ENCODE measurements at places on chromosomes 7 and 10.

- no peak for DNase-seq
These were observed 126.4 kb downstream of the CFAP58 start for GRCh38 chr10:104479906-104480593.

DNA sequence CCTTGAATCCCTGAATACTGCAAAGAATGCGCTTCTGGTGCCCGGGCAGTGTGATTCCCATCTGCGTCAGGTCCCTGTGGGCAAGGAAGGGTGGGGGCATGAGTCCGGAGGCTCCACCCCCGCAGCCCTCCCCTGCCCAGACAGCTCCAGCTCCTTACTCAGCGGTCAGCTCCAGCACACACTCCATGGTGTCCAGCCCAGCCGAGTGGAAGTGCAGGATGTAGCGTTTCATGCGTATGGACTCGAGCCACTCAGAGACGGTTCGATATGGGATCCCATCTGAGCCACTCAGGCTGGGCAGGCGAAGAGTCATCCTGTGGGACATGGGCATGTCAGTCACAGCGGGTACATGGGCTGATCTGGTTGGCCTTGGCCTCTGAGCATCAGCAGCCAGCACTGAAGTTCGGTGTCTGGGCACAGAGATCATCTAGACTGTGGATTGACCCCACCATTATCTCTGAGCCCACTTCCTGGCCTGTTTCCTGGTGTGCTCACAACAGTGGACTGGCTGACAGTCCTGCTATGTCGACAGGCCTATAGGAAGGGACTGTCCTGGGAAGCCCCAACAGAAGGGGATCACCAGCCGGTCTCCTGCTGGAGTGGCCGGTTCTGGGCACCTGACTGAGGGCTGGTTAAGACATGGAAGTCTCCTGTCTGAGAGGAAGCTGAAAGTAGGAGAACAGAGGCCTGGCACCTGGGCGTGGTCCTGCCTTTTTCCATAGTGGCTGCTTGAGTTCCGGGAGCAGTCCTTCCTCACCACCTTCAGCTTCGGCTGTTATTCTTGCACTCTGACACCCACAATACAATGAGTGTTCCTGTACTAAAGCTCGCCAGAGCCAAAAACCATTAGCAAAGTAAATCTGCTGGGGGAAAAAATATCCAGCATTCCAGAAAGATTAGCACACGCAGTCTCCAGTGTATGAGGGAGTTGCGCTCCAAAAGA, 10.6 kb downstream of the ZYX start:
- peak; percentile 74 for DNase-seq

DNA sequence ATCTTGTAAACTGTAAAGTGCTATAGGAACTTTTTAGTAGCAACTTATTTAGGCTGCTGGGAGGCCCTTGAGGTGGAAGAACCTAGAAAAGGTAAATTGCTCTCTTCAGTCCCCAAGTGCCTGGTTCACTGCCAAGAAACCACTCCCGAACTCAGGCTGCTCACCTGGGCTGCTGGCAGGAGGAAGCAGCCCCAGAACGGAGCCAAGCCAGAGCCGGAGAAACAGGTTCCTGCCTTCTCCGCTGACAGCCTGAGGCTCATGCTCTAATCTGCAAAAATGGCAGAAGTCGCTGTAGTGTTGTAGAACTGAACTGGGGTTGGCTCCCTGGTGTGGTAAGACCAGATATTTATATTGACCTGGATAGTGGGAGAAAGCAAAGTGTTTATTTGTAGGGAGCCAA, 136.0 kb downstream of the CUL2 start:
- DNase-seq, result no peak

GRCh38 chr7:104775531-104775930, 238.5 kb upstream of the KMT2E start:
- no peak for DNase-seq

- peak; percentile 97 for DNase-seq
These were observed 47.6 kb upstream of the ITGB1 start for GRCh38 chr10:33005322-33006301.

GRCh38 chr10:103055105-103055504, 137.0 kb downstream of the CNNM2 start:
- peak; percentile 22 for DNase-seq

DNA sequence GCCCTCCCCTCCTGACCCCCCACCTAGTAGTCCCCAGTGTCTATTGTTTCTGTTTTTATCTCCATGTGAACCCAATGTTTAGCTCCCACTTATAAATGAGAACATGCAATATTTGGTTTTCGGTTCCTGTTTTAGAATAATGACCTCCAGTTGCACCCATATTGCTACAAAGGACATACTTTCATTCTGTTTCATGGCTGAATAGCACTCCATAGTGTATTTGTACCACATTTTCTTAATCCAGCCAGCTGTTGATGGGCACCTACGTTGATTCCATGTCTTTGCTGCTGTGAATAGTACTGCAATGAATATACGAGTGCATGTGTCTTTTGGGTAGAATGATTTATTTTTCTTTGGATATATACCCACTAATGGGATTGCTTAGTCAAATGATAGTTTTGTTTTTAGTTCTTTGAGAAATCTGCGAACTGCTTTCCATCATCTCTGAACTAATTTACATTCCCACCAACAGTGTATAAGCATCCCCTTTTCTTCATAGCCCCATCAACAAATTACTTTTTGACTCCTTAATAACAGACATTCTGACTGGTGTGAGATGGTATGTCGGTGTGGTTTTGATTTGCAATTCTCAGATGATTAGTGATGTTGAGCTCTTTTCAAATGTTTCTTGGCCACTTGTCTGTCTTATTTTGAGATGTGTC, 128.4 kb upstream of the PHYHIPL start:
- DNase-seq, result no peak

GRCh38 chr7:28871631-28872030, 86.5 kb downstream of the TRIL start:
- no peak for DNase-seq

- no peak for DNase-seq
These were observed 88.7 kb downstream of the ADARB2 start for GRCh38 chr10:1648648-1649047.

GRCh38 chr7:129643550-129644170, 32.1 kb downstream of the NRF1 start:
- DNase-seq, result no peak

GRCh38 chr10:47262606-47263533, 37.1 kb upstream of the GDF10 start:
- DNase-seq, result peak; percentile 82

DNA sequence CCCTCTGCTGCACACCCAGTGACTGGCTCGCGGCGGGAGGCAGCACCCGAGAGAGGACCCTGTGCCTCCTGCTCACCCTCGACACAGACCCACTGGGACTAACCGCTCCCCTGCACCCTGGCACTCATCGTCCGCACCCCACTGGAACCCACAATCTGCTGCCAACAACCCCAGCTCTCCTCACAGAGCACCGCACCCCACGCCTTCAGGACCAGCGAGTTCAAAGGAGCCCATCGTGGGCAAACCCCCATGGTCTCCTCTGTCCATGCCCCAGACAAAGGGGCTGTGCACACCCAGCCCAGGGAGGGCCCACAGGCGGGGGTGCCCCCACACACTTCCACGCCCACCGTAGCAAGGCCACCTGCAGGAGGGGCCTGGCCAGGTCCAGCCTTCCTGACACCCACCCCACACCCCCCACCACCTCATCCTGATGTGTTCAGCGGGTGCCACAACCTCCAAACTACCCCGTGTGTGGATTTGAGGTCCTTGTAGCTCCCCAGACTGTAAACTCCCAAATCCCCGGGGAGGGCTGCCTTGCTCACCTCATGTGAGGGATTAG, 14.0 kb downstream of the RASGEF1A start:
- DNase-seq, result no peak

DNA sequence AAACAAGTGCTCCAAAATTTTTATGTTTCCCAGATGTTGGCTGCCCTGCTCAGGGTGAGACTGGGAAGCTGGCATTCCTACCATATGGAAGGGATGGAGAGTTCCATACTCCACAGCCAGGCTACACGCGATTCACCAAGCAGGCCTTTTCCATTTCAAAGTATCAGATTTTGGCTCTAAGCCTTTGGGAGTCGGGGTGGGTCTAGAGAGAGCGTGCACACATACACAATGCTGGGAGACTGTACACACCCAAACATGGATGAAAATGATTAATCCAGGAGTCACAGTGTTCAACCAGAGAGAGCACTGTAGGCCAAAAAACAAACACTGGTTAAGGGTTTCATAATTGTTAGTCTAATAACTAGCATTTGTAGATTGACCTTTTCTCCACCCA, 295.0 kb downstream of the BICC1 start:
- DNase-seq, result peak; percentile 43

- DNase-seq, result no peak
These were observed 41.7 kb downstream of the HIPK2 start for GRCh38 chr7:139735912-139736595.

GRCh38 chr10:131569851-131570715, 258.6 kb upstream of the TCERG1L start:
- no peak for DNase-seq

DNA sequence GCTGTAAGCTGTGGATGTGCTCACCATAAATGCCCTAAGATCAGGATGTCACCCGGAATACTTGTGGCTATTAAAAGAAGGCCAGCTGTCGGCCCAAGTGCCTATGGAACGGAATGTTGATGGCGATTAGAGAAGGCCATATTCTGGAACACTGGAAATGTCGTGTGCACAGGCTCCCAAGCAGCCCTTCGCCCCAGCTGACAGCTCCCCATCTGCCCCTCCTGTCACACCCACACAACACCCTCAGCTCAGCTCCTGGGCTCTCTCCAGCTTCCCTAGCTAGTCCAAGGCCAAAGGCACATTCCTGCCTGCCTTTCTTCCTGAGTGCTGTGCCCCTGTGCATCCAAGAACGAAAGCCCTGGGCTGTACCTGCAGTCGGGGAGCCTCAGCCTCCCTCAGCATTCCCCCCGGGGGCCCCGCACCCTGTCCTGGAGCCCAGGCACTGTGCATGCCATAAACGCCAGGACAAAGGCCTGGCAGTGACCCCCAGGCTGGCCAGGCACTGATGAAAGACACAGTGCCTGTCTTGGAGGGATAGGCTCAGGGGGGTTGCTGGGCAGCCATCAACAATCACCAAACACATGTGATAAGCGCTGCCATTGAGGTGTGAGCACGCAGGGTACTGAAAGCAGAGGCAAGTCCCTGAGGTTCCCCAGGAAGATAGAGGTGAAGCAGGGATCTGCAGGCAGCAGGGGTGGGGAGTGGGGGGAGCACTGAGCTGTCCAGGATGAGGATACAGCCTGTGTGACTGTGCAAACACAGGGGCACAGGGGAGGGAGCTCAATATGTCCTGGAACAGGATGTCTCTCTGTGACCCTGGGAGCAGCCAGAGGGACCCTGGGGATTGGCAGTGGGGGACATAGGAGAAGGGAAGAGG, 3.7 kb upstream of the LDB3 start:
- no peak for DNase-seq

DNA sequence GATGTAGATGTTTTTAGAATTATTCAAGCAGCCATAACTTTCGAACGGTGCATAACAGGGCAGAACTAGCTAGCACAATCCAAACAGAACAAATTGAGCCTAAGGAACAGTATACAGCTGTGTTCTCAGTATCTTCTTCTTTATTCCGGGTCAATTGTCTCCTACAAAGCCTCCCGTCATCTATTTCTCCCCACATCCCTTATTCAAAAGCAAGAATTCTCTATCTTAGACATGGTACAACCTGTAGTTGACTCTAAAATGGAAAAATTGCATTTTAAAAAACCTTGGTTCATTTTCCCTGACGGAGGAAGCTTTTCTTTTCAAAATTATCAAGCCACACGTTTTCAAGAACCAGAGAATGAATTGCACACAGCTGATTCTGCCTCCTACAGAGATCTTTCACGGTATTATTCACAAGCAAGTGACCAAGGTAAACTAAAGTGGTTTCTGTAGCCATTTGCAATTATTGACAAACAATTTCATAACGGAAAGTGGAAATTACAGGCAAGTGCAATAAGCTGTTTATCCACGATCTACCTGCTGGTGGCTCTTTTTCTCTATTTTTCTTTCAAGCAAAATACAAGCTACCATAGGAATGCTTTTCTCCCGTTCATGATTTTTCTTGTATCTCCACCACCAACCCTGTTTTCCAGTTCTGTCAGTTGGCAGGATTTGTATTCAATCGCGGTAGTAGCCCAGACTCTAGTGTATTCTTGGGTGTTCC, 2.3 kb downstream of the GRM8 start:
- DNase-seq, result no peak

DNA sequence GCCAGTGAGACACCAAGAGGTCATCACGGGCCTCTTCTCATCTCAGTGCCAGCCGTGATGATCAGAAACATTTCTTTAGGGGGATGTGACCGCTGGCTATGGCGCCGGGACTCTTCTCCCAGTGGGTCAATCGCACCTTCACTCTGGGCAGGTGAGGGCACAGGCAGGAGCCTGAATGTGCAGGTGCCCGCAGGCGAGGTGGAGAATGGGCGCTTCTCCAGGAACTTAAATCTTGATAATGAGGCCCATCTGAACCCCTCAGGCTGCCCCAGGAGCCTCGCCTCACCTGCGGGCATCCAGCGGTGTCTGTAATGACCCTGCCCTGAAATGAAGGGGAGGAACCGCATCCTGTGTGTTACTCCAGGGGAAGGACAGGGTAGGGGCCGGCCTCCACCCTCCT, 204.7 kb downstream of the ADARB2 start:
- no peak for DNase-seq

DNA sequence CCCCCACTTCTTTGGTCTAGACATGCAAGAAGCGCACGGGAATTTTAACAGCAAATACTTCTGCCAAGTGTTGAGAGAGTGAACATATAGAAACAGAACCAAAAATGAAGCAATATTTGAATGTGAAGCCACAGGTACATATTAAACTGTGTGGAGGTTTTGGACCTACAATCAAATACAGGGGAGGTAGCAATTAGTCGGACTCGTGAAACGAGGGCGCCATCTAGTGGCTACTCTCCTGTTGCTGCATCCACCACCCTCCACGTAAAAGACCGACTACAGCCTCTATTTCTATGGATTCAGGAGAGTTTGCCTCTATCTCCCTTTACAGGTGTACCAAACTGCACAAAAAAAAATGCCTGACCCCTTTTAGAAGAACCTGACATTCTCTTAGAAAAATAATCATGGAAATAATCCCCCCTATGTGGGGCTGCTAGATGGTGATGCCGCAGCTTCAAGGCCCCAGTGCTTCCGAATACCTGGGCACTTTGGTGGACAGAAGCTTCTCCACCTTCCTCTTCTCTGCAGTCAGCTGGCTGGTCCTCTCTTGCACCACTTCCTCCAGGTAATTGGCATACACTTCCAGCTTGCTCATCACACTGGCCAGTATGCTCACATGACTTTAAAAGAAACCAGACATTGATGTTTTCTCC, 31.7 kb downstream of the TECTB start:
- DNase-seq, result peak; percentile 65

- DNase-seq, result no peak
These were observed 11.3 kb downstream of the KCNIP2 start for GRCh38 chr10:101832325-101832771.

- DNase-seq, result peak; percentile 73
These were observed 13.1 kb downstream of the PLCE1 start for GRCh38 chr10:94006591-94007550.

GRCh38 chr7:156948361-156948760, 1.2 kb upstream of the NOM1 start:
- DNase-seq, result no peak

GRCh38 chr10:24556750-24557742, 166.6 kb downstream of the ARHGAP21 start:
- DNase-seq, result peak; percentile 71

All from fibroblast of skin of scalp (primary cell).